ENCODE measurements at places on chromosomes 7 and 10.
A peak's percentile ranks its signal among the peaks of the same experiment; 100 is the strongest.

DNA sequence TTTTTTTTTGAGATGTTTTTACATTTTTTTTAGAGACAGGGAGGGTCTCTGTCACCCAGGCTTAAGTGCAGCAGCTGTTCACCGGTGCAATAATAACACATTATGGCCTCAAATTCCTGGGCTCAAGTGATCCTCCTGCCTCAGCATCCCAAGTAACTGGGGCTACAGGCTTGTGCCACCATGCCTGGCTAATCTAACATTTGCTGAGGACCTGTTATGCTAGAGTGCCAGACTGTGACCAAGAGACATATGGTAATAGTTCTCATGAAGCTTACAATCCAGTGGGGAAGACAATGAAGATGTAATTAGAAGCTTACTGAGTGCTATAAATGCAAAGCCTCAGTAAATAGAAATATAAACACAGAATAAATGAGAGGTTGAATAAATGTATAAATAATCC is 17.6 kb upstream of the ORC5 start:
- no peak for DNase-seq

GRCh38 chr10:114565066-114565465 is 93.0 kb downstream of the ABLIM1 start:
- DNase-seq = no peak

DNA sequence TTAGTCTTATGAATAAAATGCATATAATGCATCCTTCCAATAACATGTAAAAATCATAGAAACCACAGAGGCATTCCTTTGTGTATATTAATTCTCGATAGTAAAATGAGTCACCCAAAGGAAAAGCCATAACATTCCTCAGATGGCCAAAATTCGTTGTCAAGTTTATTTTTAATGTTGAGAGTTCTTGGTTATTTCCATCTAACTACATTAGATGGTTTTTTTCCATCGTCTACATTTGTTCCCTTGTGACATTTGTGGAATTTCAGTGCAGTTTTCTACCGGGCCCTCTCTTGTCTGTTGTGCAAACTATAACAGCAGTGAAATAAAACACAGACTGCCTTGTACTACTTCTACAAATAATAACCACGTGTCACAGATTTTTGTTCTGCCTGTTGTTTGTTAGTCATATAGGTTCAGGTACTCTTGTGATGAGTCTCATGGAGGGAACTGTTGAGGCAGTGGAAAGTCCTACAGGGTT is 54.7 kb upstream of the CCAR1 start:
- DNase-seq = no peak

DNA sequence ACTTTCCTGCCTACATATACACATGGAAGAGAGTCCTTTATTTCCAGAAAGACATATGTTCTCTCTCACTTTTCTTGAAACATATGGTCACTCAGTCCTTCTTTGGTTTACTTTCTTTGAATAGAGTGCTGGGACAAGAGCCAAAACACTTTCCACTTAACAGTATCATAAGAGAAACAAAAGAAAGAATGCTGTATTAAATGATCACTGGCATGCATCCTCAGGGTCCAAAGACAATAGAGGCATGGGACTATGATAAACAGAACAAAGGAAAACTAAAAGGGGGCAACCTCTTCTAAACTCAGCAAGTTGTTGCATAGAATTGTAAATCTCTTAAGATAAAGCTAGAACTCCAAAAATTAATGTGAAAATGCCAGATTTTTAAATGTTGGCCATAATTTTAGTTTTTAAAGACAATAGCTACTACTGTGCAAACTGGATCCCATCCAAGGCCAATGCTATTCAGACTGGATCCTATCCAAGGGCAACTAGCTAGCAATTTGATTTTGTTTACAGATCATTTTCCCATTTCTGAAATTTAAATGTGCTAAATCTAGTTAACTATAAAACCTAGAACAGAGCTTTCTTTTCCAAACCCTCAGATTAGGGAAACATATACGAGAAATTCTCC is 687.5 kb downstream of the SORCS3 start:
- peak; percentile 2 for DNase-seq
